SK-N-SH (cell line): ENCODE measurements at places on chromosomes 2 and 18. TPM values are rescaled to one million over a fixed set of nuclear protein-coding genes. Genes with fewer than 3 reads are reported as not detected.
A peak's percentile ranks its signal among the peaks of the same experiment; 100 is the strongest.

DPP4 gene
- polyA plus RNA-seq: 4.8 and 5.0 TPM in 2 replicates

MPP4 gene
- 24.4 and 40.7 TPM in 2 replicates for polyA plus RNA-seq

IL36A gene
- not detected in 2 replicates for polyA plus RNA-seq

UGT1A8 gene
- polyA plus RNA-seq: not detected in 2 replicates

FN1 gene
- polyA plus RNA-seq: 1,637 and 1,671 TPM in 2 replicates

GPR39 gene
- 2.1 and 2.3 TPM in 2 replicates for polyA plus RNA-seq

E2F6 gene
- 15.3 and 19.7 TPM in 2 replicates for polyA plus RNA-seq

UGT1A10 gene
- not detected in 2 replicates for polyA plus RNA-seq

CAVIN2 gene
- 1.5 and 1.7 TPM in 2 replicates for polyA plus RNA-seq

LYPD6 gene
- 8.1 and 11.0 TPM in 2 replicates for polyA plus RNA-seq

CXCR4 gene
- polyA plus RNA-seq: 0.48 and 1.3 TPM in 2 replicates

TCF7L1 gene
- 1.6 and 3.7 TPM in 2 replicates for polyA plus RNA-seq

SEPTIN10 gene
- 39.1 and 46.5 TPM in 2 replicates for polyA plus RNA-seq

PTPN2 gene
- 11.2 and 13.0 TPM in 2 replicates for polyA plus RNA-seq

GRCh38 chr2:238240757-238241711, 1.2 kb upstream of the HES6 start:
- DNase-seq: no peak

DNA sequence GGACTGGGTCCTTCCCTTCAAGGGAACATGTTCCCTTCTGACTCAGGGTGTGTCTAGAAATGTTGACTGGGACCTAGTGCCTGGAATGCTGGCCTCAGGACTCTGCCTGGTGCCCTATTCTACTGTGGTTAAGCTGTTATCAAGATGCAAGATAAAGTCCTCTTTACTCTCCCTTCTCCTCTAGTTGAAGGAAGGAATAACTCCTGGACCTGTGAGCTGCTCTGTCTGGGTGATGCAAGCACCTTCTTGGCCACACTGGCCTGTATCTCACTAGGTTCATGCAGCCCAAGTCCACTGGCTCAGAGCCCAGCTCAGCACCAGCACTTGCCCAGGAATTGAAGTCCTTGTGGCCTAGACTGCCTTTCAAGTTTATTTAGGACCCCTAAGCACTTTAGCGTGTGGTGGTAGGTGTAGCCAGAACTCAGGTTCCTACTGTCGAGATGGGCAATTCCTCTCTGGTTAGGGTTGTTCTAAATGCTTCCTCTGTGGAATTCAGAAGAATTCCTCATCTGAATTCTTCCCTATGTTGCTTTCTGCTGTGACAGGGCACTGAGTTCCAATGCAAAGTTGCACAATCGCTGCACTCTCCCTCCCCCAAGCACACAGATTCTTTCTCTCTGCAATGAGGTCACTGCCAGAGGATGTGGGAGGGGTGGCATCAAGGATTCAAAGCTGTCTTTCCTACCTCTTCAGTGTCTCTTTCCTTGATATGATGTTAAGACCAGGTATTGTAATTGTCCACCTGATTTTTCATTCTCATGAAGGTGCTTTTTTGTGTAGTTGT, 54.7 kb downstream of the VWC2L start:
- DNase-seq: no peak

GRCh38 chr2:176136374-176137251, 7.1 kb downstream of the HOXD8 start:
- peak; percentile 75 for DNase-seq

DNA sequence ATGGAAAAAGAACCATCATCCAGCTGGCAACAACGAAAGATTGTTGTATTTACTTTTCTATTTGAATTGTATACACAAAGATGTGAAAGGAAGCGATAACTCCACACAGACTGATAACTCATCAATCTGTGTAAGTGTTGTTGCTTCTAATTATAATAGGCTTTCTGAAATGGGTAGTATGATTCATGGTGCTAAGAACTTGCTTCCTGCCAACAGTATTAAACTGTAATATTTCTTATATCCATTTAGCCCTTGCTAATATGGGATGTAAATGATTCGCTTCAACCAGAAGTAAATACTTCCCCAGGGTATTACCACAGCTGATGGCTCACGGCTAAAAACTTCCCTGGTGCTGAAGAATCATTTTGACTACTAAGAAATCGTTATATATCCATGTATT, 70.2 kb downstream of the TMEM163 start:
- DNase-seq: no peak

GRCh38 chr2:218981881-218982585, 3.0 kb downstream of the FEV start:
- DNase-seq: peak; percentile 22

DNA sequence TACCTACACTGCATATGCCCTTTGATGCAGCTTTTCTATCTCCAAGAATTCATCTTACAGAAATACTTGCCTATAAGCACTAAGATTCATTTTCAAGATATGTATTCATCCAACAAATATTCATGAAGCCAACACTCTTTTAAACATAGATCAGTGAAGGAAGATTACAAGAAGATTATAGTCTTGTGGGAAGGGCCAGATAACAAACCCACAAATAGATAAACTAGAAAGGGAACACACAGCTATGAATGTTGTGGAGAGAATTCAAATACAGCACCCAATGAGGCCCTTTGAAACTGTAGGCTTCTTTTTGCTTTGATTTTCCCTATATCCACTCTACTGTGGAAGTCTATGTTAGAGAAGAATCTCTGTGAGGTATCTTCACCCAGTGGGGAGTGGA, 186.7 kb upstream of the RBMS1 start:
- no peak for DNase-seq

- DNase-seq: no peak
Observed at GRCh38 chr2:96143231-96143847, 1.9 kb downstream of the DUSP2 start.

- peak; percentile 59 for DNase-seq
Observed at GRCh38 chr18:76495435-76496193, 572 bp upstream of the ZNF516 start.

DNA sequence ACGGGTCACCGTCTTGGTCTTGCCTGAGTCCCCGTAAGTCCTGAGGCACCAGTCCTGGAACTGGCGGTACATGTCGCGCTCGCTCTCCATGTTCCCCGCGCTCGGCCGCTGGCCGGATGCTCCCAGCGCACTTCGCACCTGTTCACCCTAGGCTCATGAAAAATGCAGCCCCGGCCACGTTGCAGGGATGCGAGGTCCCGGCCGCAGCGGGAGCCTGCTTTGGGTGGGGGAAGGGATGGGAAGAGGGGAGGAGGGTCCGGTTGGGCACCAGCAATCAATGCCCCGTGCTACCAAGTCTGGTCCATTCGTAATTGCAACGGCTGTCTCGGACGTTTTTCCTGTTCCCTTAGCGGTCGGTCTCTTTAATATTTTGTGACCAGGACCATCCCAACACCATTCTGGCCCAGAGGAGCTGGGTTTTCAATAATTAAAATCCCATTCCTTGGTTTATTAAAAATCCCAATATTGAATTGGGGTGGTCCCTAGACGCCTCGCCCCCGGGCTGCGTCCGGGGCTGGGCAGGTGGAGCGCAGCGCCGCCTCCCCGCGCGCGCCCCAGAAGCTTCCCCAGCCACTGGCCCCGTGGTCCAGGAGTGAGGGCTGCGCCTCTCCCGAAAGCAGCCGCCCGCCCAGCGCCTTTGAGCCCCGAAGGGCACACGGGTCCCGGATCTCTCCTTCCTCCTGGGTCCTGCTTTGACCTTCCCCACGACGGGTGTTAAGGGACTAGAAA, 1.4 kb downstream of the NOL4 start:
- DNase-seq: peak; percentile 57

- DNase-seq: no peak
Observed at GRCh38 chr2:1626271-1626681, 118.0 kb downstream of the PXDN start.

- peak; percentile 32 for DNase-seq
Observed at GRCh38 chr2:38634684-38635083, 31.2 kb upstream of the GALM start.

GRCh38 chr2:45973426-45973825, 322.0 kb downstream of the PRKCE start:
- no peak for DNase-seq

DNA sequence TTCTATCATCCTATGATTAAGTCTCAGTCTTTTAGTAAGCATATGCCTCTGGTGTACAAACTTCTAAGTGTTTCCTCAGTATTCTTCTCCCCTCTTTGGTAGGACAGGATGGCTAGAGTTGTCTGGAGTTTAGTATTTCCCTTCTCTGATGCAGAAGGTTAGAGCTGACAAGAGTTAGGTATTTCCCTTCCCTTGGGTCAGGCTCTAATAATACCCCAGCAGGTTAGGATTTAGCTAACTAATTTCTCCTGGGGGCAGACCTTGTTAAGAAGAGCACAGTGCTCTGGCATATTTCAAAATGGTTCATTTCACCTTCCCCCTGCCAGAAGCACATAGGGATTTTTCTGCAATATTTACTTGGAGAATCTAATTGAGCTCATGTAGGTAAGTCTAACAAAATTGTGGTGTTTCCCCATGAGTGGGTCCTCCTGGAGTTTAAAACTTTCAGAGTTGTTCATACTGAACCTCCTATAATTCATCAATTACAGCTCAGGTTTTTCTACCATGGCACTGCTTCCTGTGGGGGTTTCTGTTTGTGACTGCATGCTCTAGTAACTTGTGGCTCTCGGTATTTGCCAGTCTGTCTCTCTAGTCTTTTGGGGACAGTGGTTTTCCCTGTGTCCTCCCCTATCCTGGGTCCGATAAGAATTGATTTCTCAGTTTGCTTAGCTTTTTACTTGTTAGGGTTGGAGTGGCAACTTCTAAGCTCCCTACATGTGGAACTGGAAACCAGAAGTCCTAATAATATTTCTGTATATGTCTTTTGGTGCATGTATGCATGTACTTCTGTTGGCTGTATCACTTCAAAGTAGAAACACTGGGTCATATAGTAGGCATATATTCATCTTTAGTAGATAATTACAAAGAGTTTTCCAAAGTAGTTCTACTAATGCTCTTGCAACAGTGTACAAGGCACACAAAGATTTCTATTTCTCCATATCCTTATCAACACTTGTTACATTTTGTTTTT, 77.7 kb downstream of the GDF7 start:
- no peak for DNase-seq

DNA sequence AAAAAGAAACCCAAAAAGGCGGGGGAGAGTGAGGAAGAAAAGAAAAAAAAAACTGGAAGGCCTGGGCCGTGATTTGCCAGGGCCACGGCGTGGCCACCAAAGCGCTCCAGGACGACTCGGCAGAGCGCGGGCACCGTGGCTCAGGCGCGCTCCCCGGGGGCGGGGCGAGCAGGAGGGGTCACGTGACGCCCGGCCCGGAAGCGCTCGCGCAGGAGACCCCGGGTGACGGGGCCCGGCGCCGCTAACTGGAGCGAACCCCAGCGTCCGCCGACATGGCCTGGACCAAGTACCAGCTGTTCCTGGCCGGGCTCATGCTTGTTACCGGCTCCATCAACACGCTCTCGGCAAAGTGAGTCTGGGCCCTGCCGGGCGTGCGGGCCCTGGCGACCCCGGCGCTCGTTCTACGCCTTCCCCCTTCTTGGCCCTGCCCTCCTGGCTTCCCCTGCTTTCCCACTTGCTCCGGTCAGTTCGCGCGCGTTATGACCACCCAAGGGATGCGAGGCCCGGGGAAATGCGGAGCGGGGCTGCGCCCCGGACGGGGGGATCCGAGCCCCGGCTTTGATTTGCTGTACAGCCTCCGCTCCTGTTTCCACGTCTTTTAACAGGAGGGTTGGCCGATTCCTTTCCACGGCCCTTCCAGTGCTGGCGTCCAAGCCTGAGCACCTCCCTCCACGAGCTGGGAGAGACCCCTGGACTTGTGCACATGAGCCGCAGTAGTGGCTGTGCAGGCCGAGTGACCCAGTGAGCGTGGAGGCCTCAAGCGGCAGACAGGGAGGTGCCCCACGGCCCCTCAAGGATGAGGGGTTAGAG, at the start of gene SLC35F6:
SLC35F6 (plus strand) TSS at position 207 of the 810 bp plus-strand sequence; CDS start at position 273, 66 bp downstream.
- DNase-seq: peak; percentile 99

- DNase-seq: peak; percentile 92
Observed at GRCh38 chr2:120735746-120736170, at the start of gene GLI2. GLI2 (plus strand) TSS chr2:120735868; CDS start chr2:120797321, 61,453 bp downstream.

DNA sequence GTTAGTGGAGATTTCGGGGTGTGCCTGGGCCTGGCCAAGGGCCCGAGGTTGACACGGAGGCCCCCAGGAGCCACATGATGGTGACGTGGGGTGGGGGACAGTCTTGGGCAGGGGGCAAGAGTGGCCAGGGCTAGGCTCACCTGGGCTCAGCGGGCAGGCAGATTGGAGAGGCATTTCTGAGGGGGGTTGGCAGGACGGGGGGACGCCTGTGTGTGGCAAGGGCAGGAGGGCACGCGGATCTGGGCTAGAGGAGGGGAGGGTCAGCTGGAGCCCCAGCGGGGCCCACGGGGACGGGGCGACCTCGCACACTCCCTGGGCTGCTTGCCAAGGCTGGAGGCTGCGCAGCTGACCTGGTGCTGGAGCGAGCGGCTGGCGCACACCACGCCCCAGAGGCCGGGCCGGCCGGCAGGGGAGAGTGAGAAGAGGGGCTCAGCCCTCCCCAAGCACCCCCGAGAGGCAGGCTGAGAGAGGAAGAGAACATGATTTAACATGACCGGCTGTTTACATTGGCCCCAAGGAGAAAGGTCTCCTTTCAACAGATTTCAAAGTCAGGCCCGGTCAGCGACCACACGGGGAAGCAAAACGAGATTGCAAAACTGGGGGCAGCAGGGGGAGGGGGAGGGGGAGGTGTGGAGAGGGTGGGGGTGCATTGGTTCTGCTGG, 38.0 kb upstream of the SNED1 start:
- DNase-seq: peak; percentile 93

DNA sequence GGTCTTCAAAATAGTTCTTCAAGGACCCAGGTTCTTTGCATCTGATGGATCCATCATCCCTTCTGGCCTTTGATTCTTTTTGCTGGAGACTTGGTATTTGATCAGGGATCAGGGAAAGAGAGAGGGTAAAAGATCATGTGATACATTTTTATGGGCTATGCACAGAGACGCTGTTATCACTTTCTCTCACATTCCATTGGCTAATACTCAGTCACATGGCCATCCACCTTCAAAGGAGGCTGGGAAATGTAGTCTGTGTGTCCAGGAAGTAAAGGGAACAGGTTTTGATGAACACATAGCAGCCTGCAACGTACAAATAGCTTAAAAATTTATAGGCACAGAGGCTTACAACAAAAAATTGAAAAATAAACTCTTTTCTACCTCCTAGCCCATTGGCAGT, 629.6 kb upstream of the FANCL start:
- DNase-seq: no peak

GRCh38 chr2:128786741-128787478, 468.2 kb upstream of the HS6ST1 start:
- no peak for DNase-seq

DNA sequence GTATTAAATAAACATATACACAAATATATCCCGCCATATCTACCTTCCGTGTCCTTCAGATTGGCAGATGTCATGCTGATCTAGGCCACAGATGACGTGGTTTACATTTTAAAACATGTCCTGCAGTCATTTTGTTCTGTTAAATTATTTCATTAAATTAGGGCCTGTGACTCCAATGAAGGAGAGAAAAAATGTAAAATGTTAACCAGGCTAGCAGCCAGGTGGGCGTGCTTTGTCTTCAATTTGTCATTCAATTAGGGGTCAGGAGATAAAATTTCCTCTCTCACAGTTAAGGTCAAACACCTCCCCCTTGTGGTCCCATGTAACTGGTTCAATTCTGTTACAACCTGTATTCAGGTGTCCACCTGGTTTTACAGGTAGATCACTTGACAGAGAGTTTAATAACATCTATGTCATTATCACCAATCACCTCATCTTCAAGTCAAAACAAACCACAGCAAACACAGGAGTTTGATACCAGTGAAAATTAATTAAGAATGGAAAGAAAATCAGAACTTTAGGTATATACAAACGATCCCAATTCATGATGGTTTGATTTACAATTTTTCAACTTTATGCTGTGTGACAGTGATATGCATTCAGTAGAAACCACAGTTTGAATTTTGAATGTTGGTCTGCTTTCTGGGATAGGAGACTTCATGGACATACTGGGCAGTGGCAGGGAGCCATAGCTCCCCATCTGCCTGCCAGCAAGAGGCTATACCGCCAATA, 339.4 kb downstream of the CMPK2 start:
- peak; percentile 57 for DNase-seq

- no peak for DNase-seq
Observed at GRCh38 chr2:195316486-195316885, 340.5 kb upstream of the SLC39A10 start.
